ENCODE measurements at places on chromosomes 4 and X.

- DNase-seq = no peak
Observed at GRCh38 chr4:99894998-99895397, 771 bp upstream of the LAMTOR3 start.

GRCh38 chr4:119034276-119035008 lies 101.2 kb upstream of the MYOZ2 start:
- DNase-seq = no peak

DNA sequence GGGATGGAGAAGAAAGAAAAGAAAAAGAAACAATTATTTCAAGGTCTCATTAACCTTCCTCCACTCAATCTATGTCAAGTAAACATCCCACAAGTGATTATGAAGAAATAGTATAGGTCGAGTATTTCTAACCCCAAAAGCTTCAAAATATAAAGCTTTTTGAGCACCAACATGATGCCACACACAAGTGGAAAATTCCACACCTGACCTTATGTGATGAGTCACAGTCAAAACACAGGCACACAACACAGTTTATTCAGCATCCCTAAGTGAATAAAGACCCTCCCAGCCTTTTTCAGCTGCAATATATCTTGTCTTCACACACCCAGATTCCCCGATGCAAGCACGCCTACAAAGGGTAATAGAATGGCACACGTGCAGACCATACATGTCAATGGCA lies 51.7 kb upstream of the VEGFC start:
- DNase-seq = no peak

- no peak for DNase-seq
Observed at GRCh38 chrX:85365370-85365995, 14.0 kb downstream of the POF1B start.

DNA sequence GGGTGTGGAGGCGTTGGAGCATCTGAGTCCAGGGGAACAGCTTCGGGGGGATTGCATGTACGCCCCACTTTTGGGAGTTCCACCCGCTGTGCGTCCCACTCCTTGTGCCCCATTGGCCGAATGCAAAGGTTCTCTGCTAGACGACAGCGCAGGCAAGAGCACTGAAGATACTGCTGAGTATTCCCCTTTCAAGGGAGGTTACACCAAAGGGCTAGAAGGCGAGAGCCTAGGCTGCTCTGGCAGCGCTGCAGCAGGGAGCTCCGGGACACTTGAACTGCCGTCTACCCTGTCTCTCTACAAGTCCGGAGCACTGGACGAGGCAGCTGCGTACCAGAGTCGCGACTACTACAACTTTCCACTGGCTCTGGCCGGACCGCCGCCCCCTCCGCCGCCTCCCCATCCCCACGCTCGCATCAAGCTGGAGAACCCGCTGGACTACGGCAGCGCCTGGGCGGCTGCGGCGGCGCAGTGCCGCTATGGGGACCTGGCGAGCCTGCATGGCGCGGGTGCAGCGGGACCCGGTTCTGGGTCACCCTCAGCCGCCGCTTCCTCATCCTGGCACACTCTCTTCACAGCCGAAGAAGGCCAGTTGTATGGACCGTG lies 2.2 kb downstream of the AR start:
- no peak for DNase-seq

GRCh38 chr4:103012551-103012950 lies 7.0 kb downstream of the SLC9B1 start:
- no peak for DNase-seq

DNA sequence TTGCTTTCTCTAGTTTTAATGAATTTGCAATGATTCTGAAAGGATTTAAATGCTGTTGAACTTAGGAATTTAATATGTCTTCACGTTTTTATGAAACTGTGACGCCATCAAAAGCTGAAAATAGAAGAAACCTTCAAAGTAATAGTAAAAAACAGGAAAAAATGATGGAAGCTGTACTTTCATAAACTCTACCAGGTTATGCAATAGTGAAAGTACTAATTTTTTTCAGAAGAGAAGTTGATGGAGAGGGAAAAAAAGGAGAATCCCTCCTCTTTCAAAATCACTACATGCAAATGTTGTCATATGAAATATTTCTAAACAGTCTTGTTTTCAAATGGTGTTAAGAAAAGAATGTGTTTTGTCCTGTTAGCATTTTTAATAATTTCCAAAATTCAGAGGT lies 73.6 kb downstream of the ZNF330 start:
- no peak for DNase-seq

DNA sequence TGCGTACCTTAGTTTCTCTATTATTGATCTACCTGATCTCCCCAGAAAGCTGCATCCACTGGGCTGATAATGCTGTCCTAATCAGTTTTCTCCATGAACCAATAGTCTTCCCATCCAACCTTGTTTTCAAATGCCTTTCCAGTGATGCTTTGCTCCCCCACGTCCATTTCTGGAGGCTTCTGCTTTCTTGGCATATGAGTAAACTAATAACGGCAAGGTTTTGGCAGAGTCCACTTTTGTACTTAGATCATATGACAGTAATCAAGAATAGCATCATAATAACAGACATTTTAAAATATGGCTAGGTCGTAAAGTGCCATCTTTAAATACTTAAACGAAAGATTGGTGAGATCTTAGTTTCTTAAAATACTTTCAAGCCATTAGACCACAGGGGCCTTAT lies 38.4 kb upstream of the FAM9B start:
- no peak for DNase-seq

DNA sequence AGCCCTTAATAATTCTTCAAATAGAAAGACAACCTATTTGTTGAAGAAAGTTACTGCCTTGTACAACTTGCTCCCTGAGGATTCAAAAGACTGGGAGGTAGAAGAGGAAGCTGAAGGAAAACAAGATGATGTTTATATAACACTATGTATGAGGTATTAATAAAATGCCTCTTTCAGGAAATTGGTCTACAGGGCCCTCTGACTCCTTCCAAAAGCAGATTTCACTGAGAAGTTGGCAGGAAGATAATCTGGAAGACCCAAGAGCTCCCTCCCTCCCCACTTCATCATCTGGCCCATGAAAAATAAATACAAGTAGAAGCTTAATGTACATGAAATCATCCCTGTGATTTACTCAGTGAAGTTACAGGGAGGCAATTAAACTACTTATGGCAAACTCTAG lies 107.5 kb upstream of the MAGEC2 start:
- no peak for DNase-seq

DNA sequence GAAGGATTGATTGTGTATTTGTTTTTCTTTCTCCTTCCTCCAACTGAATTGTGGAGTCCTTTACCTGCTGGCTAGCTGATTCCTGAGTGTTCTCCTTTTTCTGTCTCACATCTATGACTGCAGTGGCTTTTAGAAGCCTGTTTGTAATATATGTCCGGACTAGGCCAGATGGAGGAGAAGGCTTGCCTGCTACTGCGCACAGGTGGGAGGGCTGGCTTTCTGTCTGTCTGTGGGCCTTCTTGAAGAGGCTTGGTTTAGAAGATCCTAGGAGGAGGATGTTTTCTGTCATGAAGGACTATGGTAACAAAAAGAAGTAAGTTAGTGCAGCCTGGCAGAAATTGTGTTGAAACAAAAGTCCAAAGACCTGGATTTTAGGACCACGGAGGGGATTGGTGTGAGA lies 8.5 kb downstream of the PPP1R3F start:
- DNase-seq = no peak

GRCh38 chr4:154464654-154465053 lies 26.9 kb downstream of the DCHS2 start:
- no peak for DNase-seq
